Inflammatory macrophage treated with lipopolysaccharide for 1 hour (primary cell): ENCODE measurements at places on chromosomes 11 and 22.

DNA sequence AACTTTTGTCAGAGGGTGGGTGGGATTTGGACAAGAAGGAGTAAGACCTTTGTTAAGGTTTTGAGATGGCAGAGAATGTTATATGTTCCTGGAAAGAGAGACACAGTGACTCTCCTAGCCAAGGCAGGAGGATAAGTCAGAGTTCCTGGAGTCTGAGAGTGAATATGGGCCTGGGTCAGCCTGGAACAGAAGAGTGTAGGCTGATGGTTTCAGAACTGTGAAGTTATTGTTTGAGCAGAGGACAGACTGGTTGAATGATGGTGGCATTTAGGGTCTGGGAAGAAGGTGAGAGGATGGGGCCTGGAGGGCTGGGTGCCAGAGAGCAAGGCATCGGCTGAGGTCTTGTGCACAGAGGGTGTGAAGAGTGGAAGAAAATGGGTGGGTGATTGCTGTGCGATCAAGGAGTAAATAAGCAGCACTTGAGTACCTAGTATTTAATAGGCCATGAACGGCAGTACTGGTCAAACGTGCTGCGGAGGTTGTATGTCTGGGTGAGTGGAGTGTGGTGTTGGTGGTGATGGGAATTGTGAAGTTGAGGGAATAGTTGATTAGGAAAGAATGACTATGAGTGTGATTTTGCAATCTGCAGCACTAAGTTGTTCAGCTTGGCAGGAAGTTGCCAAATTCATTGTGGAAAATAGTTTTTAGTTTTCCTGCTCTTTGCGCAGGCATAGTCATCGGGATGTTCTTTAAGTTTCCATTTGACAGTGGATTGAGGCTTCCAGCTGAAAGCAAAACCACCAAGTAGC is 1.8 kb downstream of the PANX1 start:
- DNase-seq = peak; percentile 66

DNA sequence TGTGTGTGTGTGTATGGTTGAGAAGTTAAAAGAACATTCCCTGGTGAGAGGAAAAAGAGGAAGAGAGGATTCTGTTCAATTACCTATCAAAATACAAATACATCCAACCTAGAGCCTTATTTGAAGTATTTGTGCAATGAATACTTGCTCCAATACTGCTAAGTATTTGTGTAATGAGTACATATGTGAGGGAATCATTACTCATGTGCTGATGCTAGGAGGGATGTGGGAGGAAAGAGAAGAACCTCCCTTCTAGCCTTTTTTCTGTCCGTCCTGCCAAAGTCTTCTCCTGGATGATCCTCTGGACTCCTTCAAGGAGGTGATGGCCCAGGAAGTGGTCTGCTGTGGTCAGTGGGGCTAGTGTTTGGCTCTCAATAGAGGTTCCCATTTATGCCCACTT is 36.0 kb upstream of the ACCSL start:
- DNase-seq = no peak

GRCh38 chr11:85746670-85747069 is 60.7 kb upstream of the CCDC89 start:
- peak; percentile 48 for DNase-seq

DNA sequence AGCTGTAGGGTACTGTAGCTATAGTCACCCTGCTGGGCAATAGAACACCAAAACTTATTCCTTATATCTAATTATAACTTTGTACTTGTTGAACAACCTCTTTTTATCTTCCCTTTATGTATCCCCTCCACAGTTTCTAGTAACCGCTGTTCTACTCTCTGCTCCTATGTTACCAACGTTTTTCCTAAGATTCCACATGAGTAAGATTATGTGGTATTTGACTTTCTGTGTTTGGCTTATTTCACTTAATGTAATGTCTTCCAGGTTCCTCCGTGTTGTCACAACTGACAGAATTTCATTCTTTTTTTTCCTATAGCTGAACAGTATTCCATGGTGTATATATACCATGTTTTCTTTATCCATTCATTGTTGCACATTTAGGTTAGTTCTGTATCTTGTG is 258.4 kb downstream of the DYNC2H1 start:
- DNase-seq = no peak

DNA sequence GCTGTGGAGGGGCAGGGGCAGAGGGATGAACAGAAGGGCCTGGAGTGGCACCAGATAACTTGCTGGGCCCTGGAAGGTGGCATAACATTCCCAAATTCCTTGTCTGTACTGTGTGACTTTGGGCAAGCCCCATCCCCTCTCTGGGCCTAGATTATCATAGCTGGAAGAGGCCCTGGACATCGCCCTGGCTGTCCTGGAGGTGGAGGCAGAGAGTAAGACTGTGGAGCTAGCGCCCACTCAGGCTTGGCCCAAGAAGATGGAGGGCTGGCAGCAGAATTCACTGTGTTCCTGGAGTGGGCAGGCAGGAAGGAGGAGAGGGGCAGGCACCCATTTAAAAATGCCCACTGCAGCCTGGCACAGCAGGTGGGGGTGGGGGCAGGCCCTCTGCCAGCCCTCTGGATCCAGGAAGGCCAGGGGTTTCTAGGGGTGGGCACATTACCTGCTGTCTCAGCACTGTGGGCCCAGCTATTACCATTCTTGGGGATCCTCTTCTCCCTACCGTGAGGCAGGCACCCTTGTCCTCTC is 22.6 kb downstream of the ARHGEF17 start:
- peak; percentile 24 for DNase-seq

GRCh38 chr11:62706850-62707247 is 375 bp downstream of the BSCL2 start:
- no peak for DNase-seq

GRCh38 chr11:35765211-35765610 is 102.6 kb downstream of the TRIM44 start:
- no peak for DNase-seq

DNA sequence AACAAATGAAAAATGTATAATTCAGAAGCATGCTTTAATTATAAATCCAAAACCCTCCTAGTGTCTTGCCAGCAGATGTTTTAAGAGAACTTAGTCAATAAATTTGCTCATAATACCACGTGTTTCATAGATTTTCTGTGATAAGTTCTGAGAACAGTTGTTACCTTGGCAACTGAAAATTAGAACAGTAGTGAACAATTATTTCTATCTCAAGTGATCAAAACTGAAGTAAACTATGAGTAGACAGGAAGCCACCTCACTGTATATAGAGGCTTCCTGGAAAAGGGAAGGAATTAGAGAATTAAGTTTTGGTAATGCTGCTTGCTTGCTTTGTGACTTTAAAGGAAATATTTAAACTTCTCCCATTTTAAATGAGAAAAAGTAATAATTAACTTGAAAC is 266.0 kb upstream of the ANO3 start:
- DNase-seq = no peak
